ENCODE measurements at places on chromosomes 13 and 19. TPM values are rescaled to one million over a fixed set of nuclear protein-coding genes. Genes with fewer than 3 reads are reported as not detected.

GRCh38 chr19:18503337-18503970 is 18.4 kb downstream of the ELL start:
- DNase-seq: no peak
- H3K27me3 ChIP-seq: no peaks in the 10 kb centered on the region
- H3K36me3 ChIP-seq: no peaks in the 10 kb centered on the region
- no peak overlapping the region for H3K27ac ChIP-seq

- no peak overlapping the region for H3K27ac ChIP-seq
- no peaks in the 10 kb centered on the region for H3K27me3 ChIP-seq
- DNase-seq: no peak
- peaks cover 51% of the 10 kb centered on the region for H3K36me3 ChIP-seq
Observed at GRCh38 chr19:38717051-38717450, 27.2 kb downstream of the CAPN12 start.

- peaks cover 13% of the 10 kb centered on the region for H3K4me1 ChIP-seq
- H3K27ac ChIP-seq: no peak overlapping the region
- no peak for DNase-seq
- no peaks in the 10 kb centered on the region for H3K27me3 ChIP-seq
- peaks cover 2% of the 10 kb centered on the region for H3K36me3 ChIP-seq
Observed at GRCh38 chr19:14544977-14545715, 15.8 kb downstream of the TECR start.

The ZNF546 gene
- total RNA-seq: 3.0 TPM

The AMER2 gene
- total RNA-seq: 0.02 TPM

GRCh38 chr13:22218797-22219196 is 547.9 kb downstream of the FGF9 start:
- no peak for DNase-seq
- peaks cover 2% of the 10 kb centered on the region for H3K27me3 ChIP-seq
- H3K4me1 ChIP-seq: no peaks in the 10 kb centered on the region
- H3K4me3 ChIP-seq: no peak overlapping the region
- no peaks in the 10 kb centered on the region for H3K36me3 ChIP-seq
- H3K27ac ChIP-seq: no peak overlapping the region

- DNase-seq: no peak
- no peaks in the 10 kb centered on the region for H3K36me3 ChIP-seq
- H3K4me1 ChIP-seq: no peaks in the 10 kb centered on the region
- no peak overlapping the region for H3K27ac ChIP-seq
- no peaks in the 10 kb centered on the region for H3K27me3 ChIP-seq
Observed at GRCh38 chr19:19745496-19746285, 12.8 kb upstream of the ZNF14 start.
